Left renal pelvis (tissue), 4 donors: ENCODE measurements at places on chromosomes 16 and 17.

GRCh38 chr16:18050777-18051176 is 285.8 kb downstream of the NPIPA8 start:
- DNase-seq, result no peak

DNA sequence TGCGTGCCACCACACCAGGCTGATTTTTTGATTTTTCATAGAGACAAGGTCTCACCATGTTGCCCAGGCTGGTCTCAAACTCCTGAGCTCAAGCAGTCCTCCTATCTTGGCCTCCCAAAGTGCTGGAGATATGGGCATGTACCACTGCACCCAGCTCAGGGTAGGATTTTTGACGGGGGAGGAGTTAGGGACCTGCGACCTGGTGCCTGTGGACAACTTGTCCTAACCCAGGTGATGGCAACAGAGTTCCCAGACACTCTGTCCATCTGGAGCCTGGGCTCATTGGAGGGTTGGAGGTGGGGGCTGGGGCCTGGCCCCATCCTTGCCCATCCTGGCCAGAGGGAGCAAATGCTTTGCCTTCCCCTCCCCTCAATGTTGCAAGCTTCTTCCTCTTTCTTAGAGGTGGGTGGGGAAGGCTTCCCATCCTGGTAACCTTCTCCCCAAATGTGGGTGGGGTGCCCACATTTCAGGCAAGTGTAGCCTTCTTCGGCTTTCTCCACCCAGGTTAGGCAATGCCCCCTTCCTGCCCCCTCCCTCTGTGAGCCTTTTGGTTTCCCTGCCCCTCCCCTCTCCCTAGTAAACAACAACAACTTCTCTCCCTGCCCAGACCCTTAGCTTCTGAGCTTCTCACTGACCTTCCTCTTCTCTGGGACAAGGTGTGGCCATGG is 24.9 kb downstream of the RARA start:
- DNase-seq, result no peak

GRCh38 chr17:79050551-79050950 is 24.1 kb upstream of the ENGASE start:
- no peak for DNase-seq

DNA sequence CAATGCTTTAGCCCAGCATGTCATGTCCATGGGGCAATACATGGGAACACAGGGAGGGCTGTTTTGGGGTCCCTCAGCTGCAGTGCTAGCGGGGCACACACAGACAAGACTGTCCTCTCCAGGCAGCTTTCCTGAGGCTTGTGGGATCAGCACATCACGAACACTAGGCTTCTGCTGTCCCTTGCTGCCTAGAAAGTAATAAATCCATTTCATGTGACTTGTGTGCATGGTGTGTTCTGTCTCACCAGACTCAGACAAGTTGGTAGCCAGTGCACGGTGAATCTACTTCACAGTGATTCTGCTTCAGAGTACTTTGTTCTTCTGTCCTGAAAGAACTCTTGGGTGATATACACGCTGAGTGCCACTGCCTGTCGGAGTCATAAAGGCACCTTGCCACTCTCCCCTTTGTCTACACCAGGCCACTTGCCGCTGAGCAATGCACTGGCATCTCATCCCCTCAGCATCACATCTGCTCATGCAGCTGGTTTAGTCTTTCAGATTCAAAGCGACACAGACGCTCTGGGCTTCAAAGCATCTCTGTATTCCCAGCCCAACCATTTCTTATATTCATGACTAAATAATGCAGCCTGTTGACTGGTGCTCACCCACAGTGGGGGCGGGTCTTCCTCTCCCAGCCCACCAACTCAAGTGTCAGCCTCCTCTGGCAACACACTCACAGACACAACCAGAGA is 95.2 kb upstream of the COX10 start:
- no peak for DNase-seq

DNA sequence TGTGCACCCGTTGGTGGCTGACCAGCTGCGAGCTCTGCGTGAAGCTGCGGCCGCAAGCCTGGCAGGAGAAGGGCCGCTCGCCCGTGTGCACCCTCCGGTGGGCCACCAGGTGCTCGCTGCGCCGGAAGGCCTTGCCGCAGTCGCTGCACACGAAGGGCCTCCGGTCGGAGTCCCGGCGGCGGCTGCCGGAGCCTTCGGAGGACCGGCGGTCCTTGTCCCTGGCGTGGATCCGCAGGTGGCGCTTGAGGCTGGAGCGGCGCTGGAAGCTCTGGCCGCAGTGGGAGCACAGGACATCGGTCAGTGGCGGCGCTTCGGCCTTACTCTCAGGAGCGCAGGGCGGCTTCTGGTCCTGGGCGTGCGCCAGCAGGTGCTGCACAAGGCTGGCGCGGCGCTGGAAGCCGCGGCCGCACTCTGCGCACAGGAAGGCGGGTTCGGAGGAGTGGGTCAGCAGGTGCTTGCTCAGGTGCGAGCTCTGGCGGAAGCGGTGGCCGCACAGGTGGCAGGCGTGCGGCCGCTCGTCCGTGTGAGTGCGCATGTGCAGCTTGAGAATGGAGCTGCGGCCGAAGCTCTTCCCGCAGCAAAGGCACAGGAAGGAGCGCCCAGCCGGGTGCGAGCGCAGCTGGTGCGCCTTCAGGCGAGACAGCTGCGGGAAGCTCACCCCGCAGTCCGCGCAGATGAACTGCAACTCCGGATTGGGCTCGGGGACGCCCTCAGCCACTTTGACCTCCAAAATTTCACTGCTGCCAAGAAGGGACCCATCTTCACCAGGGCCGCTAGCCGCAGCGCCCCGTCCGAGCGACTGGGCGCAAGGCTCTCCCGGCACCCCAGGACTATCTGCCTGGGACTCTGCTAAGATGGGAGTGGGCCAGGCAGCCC is 9.1 kb downstream of the ZSCAN10 start:
- no peak for DNase-seq

GRCh38 chr16:88281858-88282563 is 100.7 kb upstream of the ZNF469 start:
- DNase-seq, result no peak

DNA sequence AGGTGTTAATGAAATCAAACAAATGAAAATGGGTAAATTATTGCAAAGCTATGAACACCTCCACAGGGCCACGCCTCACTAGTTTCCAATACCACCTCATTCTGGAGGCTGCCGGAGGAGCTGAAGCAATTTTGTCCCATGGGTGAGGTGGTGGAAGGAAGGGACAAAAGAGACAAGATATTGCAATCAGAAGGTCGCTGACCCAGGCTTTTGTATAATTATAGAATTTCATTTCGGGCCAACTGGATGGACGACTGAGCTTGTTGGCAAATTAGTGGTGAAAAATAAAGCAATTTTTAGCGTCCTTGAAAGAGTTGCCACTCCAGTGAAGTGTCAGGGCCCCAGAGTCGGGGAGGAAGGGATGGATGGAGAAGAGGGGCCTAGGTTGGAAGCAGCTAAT is 147.9 kb downstream of the CYLD start:
- no peak for DNase-seq

DNA sequence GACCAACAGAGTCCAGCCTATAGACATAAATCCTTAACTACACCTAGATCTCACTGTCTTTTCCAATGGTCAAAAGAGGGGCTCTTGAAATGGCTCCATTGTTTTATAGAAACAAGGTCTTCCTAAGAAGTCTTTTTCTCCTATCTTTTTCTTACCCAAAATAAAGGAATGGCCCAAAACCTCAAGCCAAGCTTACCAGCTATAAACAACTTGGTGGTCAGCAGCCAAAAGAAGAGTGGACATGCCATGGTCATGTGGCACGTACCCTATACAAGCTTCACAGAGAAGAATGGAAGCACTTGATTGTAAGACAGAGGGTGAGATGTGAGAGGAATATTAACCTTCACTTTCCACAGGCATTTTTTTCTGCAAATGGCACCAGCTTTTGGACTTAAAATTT is 82.1 kb upstream of the GNAO1 start:
- no peak for DNase-seq

DNA sequence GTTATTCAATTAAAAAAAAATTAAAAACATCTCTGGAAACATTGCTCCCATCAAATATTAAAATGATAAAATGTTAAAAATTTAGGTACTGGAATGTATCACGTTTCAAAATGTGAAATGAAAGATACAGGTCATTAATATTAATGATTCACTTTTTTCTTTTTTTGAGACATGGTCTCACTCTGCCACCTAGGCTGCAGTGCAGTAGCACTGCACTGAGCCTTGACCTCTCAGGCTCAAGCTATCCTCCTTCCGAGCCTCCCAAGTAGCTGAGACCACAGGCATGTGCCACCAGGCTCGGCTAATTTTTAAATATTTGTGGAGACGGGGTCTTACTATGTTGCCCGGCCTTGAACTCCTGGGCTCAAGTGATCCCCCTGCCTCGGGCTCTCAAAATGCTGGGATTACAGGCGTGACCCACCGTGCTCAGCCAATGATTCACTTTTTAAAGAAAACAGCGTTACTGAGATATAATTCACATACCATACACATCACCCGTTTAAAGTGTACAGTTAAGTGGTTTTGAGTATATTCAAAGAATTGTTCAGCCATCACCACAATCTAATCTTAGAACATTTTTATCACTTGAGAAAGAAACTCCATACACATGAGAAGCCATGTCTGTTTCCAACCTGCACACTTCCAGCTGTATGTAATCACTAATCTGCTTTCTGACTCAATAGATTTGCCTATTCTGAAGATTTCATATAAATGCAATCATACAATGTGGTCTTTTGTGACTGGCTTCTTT is 19.1 kb upstream of the NETO2 start:
- no peak for DNase-seq

GRCh38 chr16:47966325-47966724 is 189.5 kb downstream of the ABCC12 start:
- DNase-seq, result no peak

DNA sequence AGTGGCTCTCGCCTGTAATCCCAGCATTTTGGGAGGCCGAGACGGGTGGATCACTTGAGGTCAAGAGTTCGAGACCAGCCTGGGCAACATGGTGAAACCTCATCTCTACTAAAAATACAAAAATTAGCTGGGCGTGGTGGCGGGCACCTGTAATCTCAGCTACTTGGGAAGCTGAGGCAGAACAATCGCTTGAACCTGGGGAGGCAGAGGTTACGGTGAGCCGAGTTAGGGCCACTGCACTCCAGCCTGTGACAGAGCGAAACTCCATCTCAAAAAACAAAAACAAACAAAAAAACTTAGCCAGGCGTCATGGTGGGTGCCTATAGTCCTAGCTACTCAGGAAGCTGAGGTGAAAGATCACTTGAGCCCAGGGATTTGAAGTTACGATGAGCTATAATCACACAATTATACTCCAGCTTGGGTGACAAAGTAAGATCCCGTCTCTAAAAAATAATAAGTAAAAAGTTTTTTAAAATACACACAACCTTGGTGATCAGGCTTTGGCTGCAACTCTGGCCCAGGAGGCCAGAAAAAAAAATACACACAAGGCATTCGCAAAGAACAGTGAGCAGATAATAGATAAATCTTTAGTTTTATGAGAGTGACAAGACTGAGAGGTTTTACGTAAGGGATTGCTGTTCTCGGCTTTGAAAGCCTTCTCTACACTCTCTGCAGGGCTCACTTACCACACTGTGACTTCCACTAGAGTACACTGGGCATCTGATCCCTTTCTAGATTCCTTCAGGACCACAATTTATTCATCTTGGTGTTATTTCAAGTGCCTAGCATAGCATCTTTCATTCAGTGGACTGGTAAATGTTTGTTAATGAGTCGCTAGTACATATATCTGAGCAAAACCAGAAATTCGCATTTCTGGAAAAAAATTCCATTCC is 5.9 kb downstream of the GSPT1 start:
- DNase-seq, result no peak

- DNase-seq, result no peak
These were observed 28.6 kb downstream of the AKAP1 start for GRCh38 chr17:57113656-57114055.

GRCh38 chr17:50192618-50193291 is 8.7 kb downstream of the COL1A1 start:
- DNase-seq, result no peak

GRCh38 chr17:46800573-46800972 is 17.9 kb downstream of the WNT3 start:
- DNase-seq, result no peak

- DNase-seq, result no peak
These were observed 23.1 kb downstream of the KDM8 start for GRCh38 chr16:27226476-27226875.

- DNase-seq, result no peak
These were observed 4.6 kb upstream of the DRC7 start for GRCh38 chr16:57689762-57690558.

DNA sequence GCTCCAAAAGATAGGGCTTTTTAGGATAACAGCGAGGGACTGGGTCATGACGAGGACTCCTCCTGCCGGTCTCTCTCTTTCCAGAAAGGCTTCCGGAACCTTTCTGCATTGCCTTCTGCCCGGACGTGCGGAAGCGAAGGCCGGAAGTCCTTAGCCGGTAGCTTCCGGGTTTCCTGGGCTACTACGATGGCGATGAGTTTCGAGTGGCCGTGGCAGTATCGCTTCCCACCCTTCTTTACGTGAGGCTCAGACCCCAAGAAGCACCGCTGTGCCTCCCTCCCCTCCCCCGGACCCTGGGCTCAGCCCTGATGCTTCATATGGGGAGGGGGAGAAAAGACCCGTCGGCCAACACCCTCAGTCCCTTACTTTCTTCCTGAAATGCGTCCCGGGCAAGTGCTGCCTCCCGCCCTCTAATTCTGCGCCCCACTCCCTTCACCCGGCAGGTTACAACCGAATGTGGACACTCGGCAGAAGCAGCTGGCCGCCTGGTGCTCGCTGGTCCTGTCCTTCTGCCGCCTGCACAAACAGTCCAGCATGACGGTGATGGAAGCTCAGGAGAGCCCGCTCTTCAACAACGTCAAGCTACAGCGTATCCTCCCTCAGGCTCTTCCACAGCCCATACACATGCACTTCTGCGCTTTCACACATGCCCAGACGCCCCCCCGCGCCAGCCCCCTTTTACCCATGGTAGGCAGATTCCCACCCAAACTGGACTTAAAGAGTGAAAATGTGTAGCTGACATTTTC is at the start of gene VPS25:
Gene VPS25 (plus strand): TSS at position 160 of the 746 bp plus-strand sequence. CDS start 27 bp downstream, at position 187.
- DNase-seq, result no peak

DNA sequence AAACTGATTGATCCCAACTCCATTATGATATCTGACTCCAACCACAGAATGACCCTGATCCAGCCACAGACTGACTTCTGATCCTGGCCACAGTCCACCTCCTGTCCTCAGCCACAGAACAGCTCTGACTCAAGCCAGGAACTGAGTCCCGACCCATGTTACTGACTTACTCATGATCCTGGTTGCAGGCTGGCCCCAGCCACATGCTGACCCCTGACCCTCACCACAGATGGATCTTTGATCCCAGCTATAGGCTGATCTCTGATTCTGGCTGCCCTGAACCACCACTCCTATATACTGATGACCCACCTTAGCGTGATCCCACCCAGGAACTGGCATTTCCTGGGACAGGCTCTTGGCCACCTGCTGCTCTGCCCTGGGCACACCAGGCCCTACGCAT is 32.2 kb upstream of the IL21R start:
- DNase-seq, result no peak

DNA sequence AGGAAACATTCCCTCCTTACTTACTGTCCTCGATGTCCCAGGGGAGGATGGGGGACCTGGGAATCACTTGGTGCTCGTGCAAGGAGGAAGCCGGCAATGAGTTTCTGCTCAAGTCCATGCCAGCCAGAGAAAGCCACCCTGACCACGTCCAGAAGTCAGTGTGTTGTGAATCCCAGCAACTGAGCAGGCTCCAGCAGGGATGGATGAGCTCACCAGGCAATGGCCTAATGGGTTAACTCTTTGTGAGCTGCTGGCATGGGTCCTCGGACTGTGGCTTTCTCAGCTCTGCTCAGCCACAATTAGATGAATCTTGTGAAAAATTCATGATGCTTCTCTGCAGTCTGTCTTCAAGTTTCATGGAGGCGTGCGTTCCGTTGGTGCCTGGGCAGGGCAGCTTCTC is at the start of gene PIRT:
Gene PIRT (minus strand): TSS at position 167 of the 400 bp plus-strand sequence. CDS start 12,442 bp downstream, outside the sequence.
- DNase-seq, result no peak

GRCh38 chr17:56034197-56034635 is 119.1 kb upstream of the ANKFN1 start:
- DNase-seq, result no peak

- DNase-seq, result no peak
These were observed 77.7 kb downstream of the SREBF1 start for GRCh38 chr17:17758941-17759563.
